ENCODE measurements at places on chromosomes 11 and 22.

DNA sequence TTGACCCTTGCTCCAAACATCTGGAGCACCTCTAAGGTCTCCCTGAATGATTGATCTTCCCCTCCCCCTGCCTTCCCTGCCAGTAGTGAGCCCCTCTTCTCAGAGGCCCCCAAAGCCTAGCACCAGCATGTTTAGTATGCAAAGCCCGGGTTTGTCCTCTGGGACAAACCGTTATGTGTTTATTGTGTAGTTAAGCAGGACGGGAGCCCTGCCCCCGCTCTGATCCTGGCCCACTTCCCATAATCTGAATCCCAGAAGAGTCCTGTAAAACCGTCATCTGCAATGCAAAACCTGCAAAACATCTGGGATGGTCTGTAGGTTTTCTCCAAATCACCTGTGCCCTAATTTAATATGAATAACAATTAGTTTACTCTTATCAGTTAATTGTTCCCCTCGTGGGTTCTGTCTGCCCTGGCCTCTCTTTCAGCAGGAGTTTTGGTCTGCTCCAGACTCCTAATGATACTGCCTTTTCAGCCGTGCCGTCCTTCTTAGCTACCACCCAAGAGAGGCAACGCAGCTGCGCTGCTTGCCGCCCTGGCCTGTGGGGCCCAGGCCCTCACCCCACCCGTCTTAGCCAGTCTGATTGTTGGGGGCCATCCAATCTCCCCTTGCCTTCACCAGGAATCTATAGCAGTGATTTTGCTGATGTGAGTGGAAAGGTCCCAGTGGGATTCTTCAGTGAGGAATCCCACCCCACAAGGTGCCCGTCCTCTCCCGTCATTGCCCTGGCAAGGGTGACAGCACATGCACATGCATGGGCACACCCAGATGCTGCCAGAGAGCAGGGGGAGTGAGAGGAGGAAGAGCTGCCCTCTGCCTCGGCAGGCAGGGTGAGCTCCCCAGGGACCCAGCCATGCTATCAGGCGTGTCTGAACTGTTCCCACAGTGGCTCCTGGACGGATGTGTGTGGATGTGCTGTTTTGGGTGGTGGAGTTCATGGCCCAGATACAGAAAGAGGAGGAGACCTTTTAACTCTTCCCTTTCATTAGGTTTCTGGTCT lies 3.0 kb upstream of the B3GAT1 start:
- DNase-seq = no peak

GRCh38 chr11:130300567-130300966 lies 14.2 kb downstream of the ZBTB44 start:
- DNase-seq = no peak

DNA sequence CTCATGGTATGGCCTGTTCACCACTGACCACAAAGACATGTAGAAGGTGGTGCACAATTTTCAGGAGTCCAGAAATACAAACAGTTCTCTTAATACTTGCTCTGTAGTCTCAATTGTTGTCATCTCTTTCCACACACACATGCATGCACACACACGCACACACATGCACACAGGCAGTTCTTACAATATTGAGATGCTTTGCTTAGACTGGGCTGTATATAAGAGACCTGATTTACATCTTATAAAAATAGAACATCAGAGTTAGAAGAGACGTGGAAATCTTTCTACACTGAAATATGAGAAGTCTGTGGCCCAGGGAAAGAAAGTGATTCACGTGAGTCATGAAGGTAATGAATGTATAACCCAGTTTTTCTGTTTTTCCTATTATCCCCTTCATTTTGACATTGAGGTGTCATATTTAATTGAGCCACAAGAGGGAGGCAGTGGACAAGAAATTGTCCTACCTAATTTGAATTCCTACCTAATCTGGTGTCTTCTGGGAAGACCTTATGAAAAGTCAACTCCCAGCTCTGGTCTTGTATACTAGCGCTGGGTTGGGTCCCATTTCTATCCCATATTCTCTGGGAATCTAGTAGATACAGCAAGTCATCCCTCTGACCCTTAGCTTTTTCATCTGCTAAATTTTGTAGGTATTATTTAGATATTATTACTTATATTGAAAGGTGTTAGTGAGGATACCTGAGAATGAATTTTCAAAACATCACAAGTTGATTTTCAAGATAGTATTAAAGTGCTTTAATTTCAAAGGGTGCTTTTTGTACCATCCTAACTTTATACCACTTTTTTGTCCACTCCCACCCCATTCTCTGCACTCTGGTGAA lies 14.9 kb upstream of the MS4A4A start:
- DNase-seq = no peak

- no peak for DNase-seq
These were observed 18.1 kb upstream of the EFCAB6 start for GRCh38 chr22:43829904-43830851.

DNA sequence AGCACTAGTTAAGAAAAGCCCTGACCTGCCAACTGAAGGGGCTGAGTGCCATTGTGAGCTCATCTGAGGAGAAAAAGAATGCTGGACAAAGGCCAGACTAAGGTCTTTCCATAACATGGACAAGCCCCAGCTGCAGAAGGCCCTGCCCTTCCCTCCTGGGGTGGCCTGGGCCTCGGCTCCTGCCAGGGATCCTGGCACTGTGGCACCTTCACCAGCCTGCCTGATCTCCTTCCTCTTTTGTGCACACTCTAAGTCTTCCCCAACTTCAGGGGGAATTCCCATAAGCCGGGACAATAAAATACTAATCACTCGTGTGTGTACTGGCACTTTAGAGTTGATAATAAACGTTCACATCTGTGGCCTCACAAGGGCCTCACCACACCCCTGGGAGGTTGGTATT lies 9.9 kb downstream of the TMPRSS13 start:
- DNase-seq = no peak

- DNase-seq = no peak
These were observed 63.3 kb downstream of the ZC3H12C start for GRCh38 chr11:110156503-110156902.

- no peak for DNase-seq
These were observed 77.7 kb downstream of the BRD1 start for GRCh38 chr22:49749885-49750510.

DNA sequence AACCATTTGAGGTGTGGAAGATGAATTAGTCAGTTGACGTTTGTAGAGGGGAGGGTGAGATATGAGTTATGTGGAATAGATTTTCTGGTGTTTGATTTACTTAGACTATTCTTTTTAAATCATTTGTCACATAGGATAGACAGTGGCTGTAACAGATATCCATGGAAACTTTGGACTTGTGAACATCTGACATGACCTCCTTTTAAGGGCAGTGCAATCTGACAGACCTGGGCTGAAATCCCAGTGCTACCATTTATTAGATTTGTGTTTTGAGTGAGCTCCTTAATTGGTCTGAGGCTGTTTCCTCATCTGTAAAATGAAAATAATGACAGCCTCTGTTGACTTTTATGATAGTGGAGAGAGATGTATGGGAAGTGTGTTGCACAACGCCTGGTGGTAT lies 159.9 kb downstream of the TEAD1 start:
- DNase-seq = no peak

DNA sequence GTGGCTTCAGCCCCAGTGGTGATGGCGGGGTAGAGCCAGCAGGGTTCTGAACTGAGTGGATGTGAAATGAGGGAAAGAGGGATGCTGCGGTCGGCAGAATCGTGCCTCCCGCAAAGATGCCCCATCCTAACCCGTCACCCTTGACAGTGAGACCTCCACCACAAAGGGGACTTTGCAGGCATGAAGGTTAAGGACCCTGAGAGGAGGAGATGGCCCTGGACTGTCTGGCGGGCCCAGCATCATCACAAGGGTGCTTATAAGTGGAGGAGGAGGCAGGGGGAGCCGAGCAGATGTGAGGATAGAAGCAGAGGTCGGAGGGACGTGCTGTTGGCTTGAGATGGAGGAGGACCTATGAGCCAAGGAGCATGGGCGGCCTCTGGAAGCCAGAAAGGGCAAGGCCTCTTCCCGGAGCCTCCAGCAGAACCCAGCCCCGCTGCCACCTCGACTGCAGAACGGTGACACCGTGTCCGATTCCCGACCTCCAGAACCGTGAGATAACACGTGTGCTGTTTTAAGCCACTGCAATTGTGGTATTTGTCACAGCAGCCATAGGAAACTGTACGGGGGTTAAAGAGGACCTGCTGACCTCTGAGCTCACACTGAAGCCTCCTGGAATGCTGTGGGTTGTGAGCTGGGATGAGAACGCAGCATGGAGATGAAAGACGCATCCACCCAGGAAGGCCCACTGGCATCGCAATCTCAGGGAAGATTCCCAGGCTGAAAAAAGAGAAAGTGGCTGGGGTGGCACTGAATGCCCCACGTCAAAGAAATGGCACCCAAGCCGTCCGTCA lies 10.9 kb downstream of the LINC01488 start:
- DNase-seq = no peak

DNA sequence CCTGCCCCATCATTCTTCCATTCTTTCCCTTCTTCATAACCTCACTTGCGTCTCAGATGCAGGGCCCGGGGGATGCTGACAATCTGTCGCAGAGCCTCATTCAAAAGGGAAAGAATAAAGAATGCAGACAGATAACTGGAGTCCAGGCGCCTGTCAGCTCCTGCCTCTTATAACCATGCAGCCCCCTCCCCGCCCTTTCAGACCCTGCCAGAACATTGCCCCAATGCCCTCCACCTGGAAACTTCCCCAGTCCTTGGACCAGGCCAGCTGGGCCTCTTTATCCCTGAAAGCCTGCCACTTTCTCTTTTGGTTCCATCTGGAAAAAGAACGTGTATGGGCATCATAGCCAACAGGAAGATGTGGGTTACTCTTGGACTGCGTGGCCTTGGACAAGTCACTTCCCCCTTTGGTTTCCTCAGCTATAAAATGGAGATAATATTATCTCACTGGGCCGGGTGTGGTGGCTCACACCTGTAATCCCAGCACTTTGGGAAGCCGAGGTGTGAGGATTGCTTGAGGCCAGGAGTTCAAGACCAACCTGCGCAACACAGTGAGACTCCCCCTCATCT lies 2.1 kb upstream of the TCF20 start:
- DNase-seq = no peak

DNA sequence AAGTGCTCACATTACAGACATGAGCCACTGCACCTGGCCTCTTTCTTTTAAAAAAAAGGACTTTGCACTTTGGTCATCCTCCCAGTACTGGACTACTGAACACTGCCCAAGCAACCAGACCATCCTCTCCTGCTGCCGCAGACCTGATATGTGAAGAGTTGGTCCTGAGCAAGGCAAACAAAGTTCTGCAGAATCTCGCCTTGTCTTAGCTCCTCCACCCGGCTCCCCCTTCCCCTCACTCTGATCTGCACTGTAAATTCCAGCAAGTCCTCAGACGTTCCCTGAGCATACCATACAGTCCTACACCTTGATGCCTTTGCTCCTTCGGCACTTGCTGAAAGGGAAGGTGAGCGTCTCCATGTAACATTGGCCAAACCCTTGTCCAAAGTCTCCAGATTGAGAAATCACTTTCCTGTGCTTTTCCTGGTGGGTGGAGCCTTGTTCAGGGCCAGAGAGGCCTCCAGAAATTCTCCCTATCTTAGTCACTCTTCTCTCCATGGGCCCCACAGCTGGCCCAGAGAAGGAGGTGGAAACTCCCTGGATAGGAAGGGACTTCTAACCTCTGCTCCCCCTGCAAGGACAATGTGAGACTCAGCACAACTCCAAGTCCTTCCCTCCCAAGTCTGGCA lies 47.0 kb upstream of the TIMP3 start:
- DNase-seq = no peak

GRCh38 chr11:13174090-13174489 lies 103.5 kb upstream of the BMAL1 start:
- DNase-seq = no peak

GRCh38 chr22:44091021-44091721 lies 67.1 kb downstream of the PARVB start:
- no peak for DNase-seq

- DNase-seq = no peak
These were observed 50.2 kb upstream of the BID start for GRCh38 chr22:17824457-17824856.

DNA sequence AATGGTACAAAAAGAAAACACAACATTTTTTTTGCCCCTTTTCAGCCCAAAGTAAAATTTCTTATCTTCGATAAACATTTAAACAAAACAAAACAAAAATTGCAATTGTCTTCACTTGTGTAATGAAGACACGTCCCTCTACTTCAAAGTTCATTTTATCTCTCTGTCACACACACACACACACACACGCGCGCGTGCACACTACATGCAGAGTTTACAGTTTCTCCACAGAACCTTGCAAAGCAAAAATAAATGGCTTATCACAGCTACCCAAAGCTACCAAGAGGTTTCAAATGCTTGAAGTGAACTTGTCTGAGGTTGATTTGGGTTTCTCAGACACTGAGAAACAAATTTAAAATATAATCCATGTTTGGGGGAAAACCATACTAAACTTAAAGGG lies 72.3 kb downstream of the ETS1 start:
- no peak for DNase-seq

DNA sequence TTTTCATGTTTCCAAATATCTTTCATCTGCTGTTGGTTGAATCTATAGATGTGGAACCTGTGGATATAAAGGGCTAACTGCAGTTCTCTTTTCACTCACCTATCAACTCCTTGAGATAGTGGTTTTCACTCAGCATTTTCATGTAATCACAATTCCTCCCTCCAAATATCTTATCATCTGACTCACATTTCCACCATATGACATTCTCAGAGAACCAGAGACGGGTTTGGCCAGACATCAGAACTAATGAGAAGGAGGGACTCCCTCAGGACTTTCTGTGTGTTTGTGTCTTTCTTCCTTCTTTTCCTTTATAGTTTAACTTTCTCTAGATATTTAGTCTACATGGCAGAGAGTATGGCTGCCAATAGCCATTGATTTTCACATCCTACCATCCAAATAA lies 134.8 kb upstream of the DDI1 start:
- DNase-seq = no peak

Measured in activated CD4-positive, CD25-positive, alpha-beta regulatory T cell (primary cell).